ENCODE measurements at places on chromosomes 6 and 20.
A peak's percentile ranks its signal among the peaks of the same experiment; 100 is the strongest.

GRCh38 chr6:37310966-37311365 is 42.8 kb upstream of the RNF8 start:
- DNase-seq = no peak

GRCh38 chr20:61533231-61533631 is 281.2 kb downstream of the CDH4 start:
- no peak for DNase-seq

DNA sequence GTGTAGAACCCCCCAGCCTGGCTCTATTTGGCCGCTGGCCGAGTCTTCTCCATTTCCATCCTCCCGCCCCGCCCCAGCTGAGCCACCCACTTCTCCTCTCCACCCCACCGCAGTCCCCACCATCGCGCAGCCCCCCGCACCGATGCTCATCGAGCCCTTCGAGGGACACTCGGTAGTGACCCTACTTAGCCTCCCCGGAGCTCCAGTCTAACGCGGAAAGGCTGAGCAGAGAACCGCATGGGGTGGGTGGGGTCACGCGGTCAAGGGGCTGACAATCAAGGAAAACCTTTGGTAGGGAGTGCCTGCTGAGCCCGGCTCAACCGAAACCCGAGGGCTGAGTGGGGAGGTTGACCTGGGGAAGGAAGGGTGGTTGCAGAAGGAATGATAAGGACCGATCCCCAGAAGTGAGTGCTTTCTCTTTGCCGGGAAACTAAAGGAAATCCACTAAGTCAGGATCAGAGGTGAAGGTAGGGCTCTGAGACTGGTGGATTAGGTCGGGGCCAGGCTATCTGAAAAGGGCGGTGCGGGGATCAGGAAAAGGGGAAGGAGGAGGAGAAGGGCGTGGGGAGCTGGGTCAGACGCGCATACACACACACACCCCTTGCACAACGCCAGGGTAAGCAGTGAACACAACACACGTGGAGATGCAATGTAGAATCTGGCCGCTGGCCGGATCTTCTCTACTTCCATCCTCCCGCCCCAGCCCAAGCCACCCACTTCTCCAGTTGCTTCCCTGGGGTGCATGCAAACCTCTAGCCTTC is 49.8 kb downstream of the CPXM1 start:
- DNase-seq = no peak

DNA sequence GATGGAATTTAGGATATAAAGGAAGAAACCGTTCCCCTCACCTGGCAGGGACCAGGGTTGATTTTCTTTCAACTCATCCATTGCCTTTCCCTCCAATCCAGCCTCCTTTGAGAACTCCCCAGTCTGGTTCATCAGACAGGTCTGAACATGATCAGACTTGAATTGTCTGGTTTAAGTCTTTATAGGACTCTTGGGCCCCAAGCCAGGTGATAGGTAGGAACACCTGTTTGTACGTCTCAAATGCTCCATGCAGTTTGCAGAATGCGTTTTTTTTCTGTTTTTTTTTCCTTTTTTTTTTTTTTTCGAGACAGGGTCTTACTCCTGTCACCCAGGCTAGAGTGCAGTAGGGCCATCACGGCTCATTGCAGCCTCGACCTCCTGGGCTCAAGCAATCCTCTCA is 4.1 kb upstream of the CEP250 start:
- no peak for DNase-seq

DNA sequence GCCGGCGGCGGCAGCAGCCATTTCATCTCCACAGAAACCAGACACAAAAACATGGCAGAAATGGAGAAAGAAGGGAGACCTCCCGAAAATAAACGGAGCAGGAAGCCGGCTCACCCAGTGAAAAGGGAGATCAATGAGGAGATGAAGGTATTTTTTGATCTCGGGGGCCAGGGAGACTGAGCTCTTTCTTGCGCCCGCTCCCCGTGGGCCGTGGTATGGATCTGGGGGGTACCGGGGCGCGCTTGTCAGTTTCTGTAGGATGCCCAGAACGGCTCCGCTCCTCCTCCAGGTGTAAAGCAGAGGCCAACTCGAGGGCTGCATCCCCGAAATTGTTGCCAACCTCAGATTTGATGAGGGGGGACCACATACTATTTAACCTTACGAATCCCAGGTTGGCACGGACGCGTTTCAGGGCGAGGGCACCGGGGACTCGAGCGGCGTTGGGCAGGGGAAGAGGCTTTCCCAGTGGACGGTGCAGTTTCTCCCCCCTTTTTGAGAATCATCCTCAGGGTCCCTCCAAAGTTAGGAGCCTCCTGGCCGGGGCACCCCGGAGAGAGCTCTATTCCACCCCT is 735 bp downstream of the SOBP start:
- DNase-seq = peak; percentile 2

- DNase-seq = no peak
These were observed 105.2 kb downstream of the GMPR start for GRCh38 chr6:16343593-16343992.

GRCh38 chr6:20608905-20609304 is 74.6 kb downstream of the CDKAL1 start:
- no peak for DNase-seq

DNA sequence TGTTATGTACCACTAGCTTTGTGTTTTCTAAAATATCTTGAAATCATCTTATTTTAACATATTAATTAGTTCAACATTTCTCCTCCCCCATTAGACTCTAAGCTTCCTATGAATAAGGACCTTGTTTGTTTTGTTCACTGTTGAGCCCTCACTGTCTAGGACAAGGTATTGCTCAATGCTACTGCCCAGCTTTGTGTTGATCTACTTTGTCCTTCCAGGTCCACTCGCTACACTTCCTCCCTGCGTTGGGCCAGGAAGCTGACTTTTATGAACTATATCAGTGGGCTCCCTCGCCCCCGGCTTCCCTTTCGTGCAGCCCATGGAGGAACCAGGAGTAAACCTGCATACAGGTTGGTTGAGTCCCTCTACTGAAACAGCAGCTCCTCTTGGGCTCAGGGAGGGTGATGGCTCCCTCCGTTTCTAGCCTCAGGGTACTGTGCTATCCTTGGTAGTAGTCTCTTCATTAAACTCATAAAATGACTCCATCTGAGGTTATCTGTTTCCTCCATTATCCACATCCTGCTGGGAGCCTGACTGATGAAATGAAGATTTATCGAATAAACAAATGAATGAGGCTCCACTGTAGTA is 272.5 kb downstream of the CLIC5 start:
- no peak for DNase-seq

- DNase-seq = no peak
These were observed 7.9 kb downstream of the EMILIN3 start for GRCh38 chr20:41358717-41359116.

DNA sequence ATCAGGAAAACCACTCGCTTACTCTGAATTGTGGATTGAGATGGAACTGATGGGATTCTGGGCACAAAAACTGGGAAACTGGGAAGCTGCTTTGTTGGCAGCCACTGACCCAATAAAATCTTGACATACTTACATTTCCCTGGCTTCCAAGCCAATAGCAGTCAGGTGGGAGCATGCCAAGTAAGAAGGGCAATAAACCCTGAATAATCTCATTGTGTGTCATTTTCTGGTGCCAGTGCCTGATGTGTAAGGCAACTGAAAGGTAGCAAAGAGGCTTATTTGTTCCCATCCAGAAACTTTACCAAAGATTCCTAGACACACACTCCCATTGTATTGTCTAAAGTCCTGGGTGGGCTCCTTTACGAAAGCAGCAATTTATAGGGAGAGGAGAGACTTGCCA is 93.2 kb downstream of the TBX18 start:
- no peak for DNase-seq

- no peak for DNase-seq
These were observed 45.7 kb downstream of the HNF4A start for GRCh38 chr20:44400970-44401769.

DNA sequence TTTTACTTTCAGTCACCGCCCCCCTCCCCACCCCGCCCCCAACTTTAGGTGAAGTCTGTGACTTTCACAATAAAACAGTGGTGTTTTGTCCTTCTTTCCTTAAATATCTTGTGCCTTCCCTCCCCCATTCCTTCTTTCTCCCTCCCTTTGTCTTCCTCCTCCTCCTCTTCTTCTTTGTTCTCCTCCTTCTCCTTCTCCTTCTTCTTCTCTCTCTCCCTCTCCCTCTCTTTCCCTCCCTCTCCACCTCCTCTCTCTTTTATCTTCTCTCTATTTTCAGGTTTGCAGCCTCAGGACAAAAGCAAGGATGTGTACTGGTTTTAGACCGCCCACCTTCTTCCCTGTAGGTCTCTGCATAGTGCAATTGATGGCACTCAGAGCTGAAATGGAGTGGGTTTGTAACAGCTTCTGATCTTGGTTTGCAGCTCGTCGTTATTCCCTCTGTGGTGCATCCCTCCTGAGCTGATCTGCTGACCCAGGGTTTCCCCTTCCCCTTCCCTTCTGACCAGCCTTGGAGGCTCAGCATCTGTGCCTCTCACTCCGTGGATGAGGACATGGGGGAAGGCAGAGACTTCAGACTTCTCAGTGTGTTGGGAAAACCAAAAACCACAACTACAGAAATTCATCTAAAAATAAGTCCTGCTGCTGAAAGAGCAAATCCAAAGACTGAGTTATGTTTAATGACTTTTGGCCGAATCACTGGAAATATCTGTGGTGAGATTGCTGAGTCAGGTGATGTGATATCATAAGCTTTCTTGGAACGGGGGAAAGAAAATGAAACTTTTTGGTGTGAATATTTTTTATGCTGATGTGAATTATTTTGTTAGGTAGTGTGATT is 6.9 kb downstream of the VGLL2 start:
- DNase-seq = no peak

DNA sequence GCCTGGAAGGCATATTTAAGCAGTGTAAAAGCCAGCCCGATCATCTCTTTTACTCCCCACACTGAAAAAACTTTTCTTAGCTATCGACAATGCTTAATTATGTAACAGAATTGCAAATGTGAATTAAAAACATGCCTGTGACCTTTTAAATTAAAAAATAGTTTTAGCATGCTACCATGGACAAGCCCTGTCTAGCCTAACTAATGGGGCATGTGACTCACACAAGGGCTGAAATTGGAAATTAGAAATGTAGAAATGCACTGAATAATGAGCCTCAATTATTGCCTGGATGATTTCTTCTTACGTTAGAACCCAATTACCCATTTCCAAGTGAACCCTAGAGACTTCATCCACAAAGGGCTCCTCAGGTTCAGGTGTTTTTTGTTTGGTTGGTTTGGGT is 82.7 kb downstream of the SIM1 start:
- no peak for DNase-seq

- DNase-seq = no peak
These were observed 85.8 kb upstream of the CCDC167 start for GRCh38 chr6:37585523-37585905.

GRCh38 chr6:9437836-9438235 is 977.0 kb downstream of the TFAP2A start:
- no peak for DNase-seq

DNA sequence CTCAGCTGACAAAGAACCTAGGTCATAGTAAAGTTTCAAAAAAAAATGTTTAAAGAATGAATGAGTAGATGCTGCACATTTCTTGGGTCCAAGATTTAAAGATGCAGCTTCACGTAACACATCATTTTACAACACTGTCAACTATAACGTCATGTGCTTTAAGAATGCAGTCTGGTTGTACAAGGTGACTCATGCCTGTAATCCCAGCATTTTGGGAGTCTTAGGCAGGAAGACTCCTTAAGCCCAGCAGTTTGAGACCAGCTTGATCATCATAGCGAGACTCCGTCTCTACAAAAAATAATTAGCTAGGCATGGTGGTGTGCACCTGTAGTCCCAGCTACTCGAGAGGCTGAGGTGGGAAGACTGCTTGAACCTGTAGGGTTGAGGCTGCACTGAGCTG is 21.9 kb downstream of the SLC17A5 start:
- no peak for DNase-seq

- no peak for DNase-seq
These were observed 41.2 kb downstream of the LRFN2 start for GRCh38 chr6:40545954-40546353.

- DNase-seq = no peak
These were observed 107.7 kb upstream of the DTNBP1 start for GRCh38 chr6:15770347-15771143.

GRCh38 chr20:48697845-48698491 is 129.8 kb downstream of the PREX1 start:
- DNase-seq = no peak

GRCh38 chr6:30839671-30840070 is 44.6 kb upstream of the DDR1 start:
- DNase-seq = no peak

- DNase-seq = no peak
These were observed 48.2 kb downstream of the ARHGAP18 start for GRCh38 chr6:129661536-129662405.

GRCh38 chr20:38152175-38152620 is 12.9 kb downstream of the TGM2 start:
- DNase-seq = no peak

DNA sequence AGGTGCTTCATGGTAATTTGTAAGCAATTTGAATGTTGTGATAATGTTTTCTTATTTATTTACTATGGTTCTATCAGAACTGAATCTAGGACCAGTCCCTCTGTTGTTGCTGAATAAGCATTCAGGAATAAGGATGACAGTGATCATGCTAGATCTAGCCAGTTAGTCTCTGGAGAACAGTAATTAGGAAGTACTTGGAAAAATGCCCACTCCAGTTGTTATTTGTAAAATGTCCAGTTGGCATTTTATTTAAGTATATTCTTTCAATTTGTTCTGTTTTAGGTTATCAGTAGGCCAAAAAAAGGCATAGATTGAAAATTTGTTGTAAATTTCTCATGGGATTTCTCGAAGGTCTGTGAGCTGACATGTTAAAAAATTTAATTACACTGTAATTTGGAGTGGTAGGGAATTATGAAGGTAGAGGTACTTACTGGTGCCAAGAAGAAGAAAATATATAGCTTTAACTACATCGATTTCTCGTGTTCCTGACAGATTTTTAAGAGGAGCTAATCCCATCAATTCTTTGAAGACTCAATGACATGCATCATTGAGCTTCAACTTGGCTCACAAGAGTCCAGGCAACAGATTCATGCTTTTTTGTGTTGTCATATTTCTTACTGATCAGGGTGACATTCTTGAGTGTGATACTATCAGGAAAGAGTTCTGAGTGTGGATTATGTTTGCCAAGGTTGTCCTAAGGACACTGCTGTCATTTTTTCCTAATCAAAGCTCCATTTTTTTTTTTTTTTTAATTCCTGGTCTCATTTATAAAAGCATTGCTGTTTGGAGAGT is 177.3 kb downstream of the CARMIL1 start:
- no peak for DNase-seq

GRCh38 chr6:62652692-62653328 is 366.8 kb upstream of the KHDRBS2 start:
- DNase-seq = no peak

DNA sequence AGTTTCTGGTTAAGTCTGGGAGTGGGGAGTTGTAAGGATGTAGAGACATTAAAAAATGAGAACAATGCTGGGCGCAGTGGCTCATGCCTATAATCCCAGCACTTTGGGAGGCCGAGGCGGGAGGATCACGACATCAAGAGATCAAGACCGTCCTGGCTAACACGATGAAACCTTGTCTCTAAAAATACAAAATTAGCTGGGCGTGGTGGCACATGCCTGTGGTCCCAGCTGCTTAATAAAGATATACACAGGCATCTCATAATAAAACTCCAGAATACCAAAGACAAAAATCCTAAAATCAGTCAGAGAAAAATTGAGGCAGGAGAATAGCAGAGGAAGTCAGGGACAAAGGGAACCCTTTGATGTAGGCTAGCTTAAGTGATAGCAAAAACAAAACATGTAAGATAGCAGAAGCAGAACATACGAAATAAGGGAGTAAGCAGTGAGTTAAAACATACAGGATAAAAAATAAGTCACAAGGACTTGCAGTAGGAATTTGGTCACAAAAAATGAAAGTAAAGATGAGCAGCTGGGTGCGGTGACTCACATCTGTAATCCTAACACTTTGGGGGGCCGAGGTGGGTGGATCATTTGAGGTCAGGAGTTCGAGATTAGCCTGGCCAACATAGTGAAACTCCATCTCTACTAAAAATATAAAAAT is 23.6 kb downstream of the DDX43 start:
- no peak for DNase-seq

GRCh38 chr6:2063547-2063946 is 181.9 kb downstream of the GMDS start:
- no peak for DNase-seq

Data from stimulated activated CD4-positive, alpha-beta T cell treated with anti-CD3 and anti-CD28 coated beads, Interleukin-12 subunit alpha, Interleukin-12 subunit beta, amount 100 ng/mL, for 4 hours (primary cell).